H9 (cell line): ENCODE measurements at places on chromosomes 12 and 14. TPM values are rescaled to one million over a fixed set of nuclear protein-coding genes. Genes with fewer than 3 reads are reported as not detected.

DNA sequence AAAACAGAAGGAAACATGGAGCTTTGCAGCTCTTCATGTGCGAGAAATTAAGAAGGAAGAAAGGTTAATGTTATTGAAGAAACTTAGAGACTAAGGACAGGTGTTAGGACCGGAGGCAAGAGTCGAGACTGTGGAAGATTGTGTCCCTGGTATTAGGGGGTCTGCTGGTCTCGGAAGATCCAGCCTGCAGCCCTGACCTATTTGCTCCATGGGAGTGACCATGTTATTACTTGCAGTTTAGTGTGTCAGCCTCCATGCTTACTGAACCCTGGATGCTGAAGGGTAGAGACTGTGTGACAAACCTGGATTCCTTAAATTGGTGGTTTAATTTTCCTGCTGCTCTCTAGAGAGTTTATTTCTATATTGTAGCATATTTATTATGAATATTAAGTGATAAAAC lies 580.6 kb downstream of the NOVA1 start:
- 0 out of 2 replicates have a peak overlapping the region, but pooled peaks have one; percentile 17 for H3K4me3 ChIP-seq
- H3K36me3 ChIP-seq, result peaks cover 26% of the 10 kb centered on the region; the same call in 1 of the 2 replicates
- H3K27ac ChIP-seq, result no peak overlapping the region
- no peaks in the 10 kb centered on the region for H3K27me3 ChIP-seq

DNA sequence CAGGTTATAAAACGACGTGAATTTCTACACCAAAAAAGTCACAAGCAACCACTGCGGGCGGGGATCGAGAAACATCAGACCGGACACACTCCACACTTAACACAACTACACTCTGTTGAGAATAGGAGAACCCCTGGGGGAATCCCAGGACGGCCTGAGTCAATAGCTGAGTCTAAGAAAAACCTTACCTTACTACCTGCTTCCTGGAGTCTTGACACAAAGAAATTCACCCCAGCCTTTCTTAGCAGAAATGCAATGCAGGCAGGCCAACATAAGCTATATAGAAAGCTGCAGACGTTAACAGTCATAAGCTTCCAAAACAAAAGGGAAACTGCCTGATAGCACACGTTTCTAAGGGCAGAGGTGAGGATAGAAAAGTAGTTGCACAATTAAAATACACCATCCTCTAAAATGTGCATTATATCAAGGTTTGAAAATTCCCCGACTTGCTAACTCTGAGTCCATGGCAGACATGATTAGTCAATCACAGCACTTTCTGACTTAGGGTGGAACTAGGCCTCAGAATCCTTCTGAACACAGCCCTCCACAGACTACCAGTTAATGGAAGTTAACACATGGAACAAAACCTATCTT lies 68.0 kb downstream of the CCDC88C start:
- no peak for DNase-seq
- no peaks in the 10 kb centered on the region for H3K27me3 ChIP-seq
- H3K4me1 ChIP-seq, result peaks cover 2% of the 10 kb centered on the region; the same call in 1 of the 2 replicates

DNA sequence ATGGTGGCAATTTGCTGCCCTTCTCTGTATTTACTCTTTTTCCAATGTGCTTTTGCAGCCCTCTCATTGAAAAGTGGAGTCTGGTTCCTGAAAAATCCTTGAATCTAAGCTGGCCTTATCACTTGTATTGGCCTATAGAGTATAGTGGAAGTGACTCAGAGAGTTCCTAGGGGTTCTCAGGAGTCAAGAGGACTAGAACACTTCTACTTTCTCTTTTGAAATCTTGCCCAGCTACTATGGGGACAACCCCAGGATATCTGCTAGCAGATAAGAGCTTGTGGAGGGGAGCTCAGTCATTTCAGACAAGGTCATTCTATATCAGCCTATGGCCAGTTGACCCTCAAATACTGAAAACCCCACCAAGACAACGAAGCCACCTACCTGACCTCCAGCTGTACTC lies 26.7 kb upstream of the WSCD2 start:
- no peaks in the 10 kb centered on the region for H3K4me1 ChIP-seq
- no peaks in the 10 kb centered on the region for H3K27me3 ChIP-seq
- no peak for DNase-seq
- no peak overlapping the region for H3K27ac ChIP-seq

DNA sequence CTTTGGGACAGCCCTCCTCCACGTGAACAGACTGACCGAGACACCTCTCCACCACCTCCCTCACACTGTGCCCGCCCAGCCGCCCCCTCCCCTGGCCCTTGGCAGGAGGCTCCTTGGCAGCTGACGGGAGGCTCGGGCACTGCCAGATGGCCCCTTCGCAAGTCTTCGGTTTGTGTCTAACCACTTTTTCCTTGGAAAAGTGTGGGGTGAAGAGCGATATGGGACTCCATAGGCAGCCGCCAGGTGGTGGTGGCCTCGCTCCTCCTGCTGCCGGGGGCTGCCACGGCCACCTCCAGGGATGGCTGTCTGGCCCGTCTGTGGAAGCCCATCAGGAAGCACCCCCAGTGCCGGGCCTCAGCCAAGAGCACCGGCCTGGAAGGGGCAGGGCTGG lies 58.7 kb downstream of the LRCOL1 start:
- no peak overlapping the region for H3K27ac ChIP-seq
- H3K4me1 ChIP-seq, result no peaks in the 10 kb centered on the region
- DNase-seq, result no peak
- peaks cover 17% of the 10 kb centered on the region; the same call in 1 of the 2 replicates for H3K27me3 ChIP-seq

The DIP2B gene
- 20.0 and 21.6 TPM in 2 replicates for total RNA-seq

The MAP3K12 gene
- 22.3 and 26.6 TPM in 2 replicates for total RNA-seq

The CLMN gene
- 7.6 and 8.4 TPM in 2 replicates for total RNA-seq
